ENCODE measurements at places on chromosomes 16 and 17. TPM values are rescaled to one million over a fixed set of nuclear protein-coding genes. Genes with fewer than 3 reads are reported as not detected.

DNA sequence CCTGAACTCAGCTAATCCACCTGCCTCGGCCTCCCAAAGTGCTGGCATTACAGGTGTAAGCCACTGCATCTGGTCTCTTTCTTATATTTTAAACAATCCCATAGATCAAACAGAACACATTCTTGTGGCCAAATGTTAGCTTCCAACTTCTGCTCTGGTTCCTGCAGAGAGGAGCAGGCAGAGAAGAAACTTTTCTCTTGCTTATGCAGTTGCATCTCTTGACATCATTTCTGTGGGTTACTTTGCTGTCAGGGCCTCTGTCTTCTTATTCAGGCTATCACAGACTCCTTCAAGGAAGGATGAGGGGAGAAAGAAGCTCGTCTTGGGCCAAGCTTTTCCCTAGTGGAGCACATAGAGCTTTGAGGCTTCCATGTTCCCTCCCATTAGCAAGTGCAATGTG, 7.8 kb downstream of the HSD17B2 start:
- H3K27me3 ChIP-seq = no peaks in the 10 kb centered on the region
- H3K36me3 ChIP-seq = no peaks in the 10 kb centered on the region
- DNase-seq = no peak
- no peaks in the 10 kb centered on the region for H3K4me1 ChIP-seq

PRSS8 gene
- 26.0 TPM for total RNA-seq

- H3K27ac ChIP-seq = no peak overlapping the region
- no peak for DNase-seq
- no peak overlapping the region for H3K4me3 ChIP-seq
Measured at GRCh38 chr17:62757500-62757951, 50.6 kb downstream of the MARCHF10 start.

- H3K4me3 ChIP-seq = no peak overlapping the region
- H3K4me1 ChIP-seq = no peaks in the 10 kb centered on the region
- H3K27me3 ChIP-seq = no peaks in the 10 kb centered on the region
- no peaks in the 10 kb centered on the region for H3K36me3 ChIP-seq
- no peak overlapping the region for H3K27ac ChIP-seq
Measured at GRCh38 chr17:33086878-33087277, 95.2 kb downstream of the SPACA3 start.

GRCh38 chr17:81400154-81400977, 5.1 kb downstream of the BAHCC1 start:
- no peaks in the 10 kb centered on the region for H3K36me3 ChIP-seq
- H3K27me3 ChIP-seq = no peaks in the 10 kb centered on the region
- H3K4me3 ChIP-seq = peak overlapping the region; percentile 76

DNA sequence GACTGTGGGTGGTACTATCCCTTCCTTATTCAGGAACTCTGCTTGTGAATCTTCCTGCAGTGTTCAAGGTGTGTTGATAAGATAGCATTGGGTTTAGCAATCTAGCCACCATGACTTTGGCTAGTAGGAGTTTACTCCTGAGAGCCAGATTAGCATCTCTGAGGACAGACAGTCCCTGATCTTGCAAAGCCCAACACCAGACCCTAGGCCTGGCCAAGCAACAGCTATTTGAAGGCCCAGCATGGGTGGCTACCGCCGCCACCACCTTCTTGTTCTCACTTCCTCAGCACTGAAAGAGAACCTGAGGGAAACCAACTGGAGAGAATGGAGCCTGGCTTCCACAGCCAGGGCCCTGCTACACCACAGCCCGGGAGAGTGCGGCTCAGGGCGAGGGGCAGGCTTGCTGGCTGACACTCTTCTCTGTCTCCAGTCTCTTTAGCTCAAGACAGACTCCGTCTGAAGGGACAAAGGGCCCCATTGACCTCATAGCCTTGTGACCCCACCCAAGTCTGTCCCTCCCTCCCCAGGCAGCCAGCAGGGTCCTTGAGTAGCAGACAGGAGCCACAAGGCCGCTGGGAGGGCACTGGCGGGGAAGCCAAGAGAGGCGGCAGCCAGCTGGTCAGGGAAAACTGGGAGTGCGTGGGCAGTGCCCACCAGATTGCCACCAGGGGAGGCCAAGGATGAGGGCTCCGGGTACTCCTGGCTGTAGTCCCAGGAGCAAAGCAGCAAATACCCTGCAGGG, 10.9 kb upstream of the ARHGAP23 start:
- H3K4me1 ChIP-seq = peaks cover 41% of the 10 kb centered on the region
- no peak for DNase-seq
- peaks cover 4% of the 10 kb centered on the region for H3K27me3 ChIP-seq
- no peak overlapping the region for H3K27ac ChIP-seq

CYB561 gene
- total RNA-seq = 46.2 TPM

GRCh38 chr16:84155771-84156170, 10.7 kb downstream of the DNAAF1 start:
- no peaks in the 10 kb centered on the region for H3K36me3 ChIP-seq
- H3K27me3 ChIP-seq = no peaks in the 10 kb centered on the region
- no peak overlapping the region for H3K27ac ChIP-seq
- no peak for DNase-seq

GRCh38 chr17:56812901-56813388, 20.8 kb downstream of the C17orf67 start:
- no peak for DNase-seq
- no peak overlapping the region for H3K4me3 ChIP-seq
- peaks cover 6% of the 10 kb centered on the region for H3K4me1 ChIP-seq
- H3K27me3 ChIP-seq = no peaks in the 10 kb centered on the region
- no peaks in the 10 kb centered on the region for H3K36me3 ChIP-seq

DNA sequence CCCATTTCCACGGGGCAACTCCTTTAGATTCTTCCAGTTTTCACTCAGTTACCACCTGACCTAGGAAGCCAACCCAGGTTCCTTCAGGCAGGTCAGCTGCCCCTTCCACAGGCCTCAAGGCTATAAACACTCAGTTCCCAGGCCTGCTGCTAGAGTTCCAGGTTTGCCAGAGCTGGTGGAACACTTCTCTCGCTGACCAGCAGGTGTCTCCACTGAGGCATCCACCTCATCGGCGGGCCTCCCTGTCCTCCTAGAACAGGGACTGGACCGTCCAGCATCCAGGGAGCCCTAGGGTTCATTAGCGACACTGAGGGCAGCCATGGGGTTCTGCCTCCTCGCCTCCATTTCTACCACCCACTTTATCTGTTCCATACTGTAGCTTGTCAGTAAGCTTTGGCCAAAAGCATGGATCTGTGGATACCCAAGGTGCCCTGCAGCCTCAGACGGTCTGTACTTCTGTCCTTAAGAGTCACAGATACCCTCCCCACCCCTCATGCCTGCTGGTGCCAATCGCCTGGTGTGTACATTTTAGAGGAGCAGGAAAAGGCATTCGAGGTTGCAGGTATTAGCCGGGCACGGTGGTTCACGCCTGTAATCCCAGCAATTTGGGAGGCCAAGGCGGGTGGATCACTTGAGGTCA, 29.0 kb downstream of the PIMREG start:
- no peak for DNase-seq
- H3K4me1 ChIP-seq = peaks cover 23% of the 10 kb centered on the region
- H3K27ac ChIP-seq = no peak overlapping the region
- H3K36me3 ChIP-seq = no peaks in the 10 kb centered on the region
- H3K4me3 ChIP-seq = no peak overlapping the region
- H3K27me3 ChIP-seq = no peaks in the 10 kb centered on the region

TP53TG3 gene
- total RNA-seq = not detected

DNA sequence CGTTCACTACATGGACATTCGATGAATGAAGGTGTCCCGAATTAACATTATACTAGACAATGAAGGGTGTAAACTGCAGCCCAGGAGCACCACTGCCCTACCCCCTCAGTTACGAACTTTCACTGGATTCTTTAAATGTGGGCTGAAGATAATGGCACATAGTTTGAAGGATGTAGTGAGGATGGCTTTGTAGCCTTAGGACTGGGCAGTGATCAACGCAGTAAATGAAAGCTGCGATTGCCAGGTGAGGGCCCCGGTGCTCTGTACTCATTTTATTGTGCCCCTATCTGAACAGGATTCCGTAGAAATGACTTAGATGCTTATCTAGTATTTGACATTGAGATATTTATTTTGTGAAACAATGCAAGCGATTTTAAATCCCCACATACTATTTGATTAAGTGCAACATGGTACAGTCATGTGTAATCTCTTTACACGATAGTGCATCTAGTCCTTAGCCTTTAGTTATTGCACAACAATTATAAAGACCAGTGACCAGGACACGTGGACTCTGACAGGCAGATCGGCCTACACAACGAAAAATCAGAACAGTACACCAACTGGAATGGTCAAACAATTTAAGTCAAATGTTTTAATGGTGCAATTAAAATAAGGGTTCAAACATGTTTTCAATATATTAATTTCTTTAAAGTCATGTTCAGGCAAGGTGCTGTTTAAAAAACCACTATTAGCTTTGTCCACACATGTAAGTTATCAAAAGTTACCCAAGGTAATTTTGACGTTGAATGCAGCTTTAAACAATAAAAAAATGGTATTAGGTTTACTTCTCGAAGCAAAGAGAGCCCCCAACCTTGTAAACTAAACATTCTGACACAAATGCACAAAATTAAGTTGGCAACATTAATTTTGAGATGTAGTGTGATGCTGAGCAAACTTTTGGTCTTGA, 17.4 kb upstream of the ERN1 start:
- peak overlapping the region; percentile 98 for H3K27ac ChIP-seq
- no peak for DNase-seq
- H3K4me1 ChIP-seq = peaks cover 27% of the 10 kb centered on the region
- H3K36me3 ChIP-seq = no peaks in the 10 kb centered on the region
- peak overlapping the region; percentile 84 for H3K4me3 ChIP-seq

G6PC1 gene
- not detected for total RNA-seq

- no peaks in the 10 kb centered on the region for H3K36me3 ChIP-seq
- no peak overlapping the region for H3K27ac ChIP-seq
- no peak for DNase-seq
- H3K4me1 ChIP-seq = no peaks in the 10 kb centered on the region
- H3K27me3 ChIP-seq = no peaks in the 10 kb centered on the region
- H3K4me3 ChIP-seq = no peak overlapping the region
Measured at GRCh38 chr17:77662833-77663232, 295.7 kb upstream of the TNRC6C start.

DNA sequence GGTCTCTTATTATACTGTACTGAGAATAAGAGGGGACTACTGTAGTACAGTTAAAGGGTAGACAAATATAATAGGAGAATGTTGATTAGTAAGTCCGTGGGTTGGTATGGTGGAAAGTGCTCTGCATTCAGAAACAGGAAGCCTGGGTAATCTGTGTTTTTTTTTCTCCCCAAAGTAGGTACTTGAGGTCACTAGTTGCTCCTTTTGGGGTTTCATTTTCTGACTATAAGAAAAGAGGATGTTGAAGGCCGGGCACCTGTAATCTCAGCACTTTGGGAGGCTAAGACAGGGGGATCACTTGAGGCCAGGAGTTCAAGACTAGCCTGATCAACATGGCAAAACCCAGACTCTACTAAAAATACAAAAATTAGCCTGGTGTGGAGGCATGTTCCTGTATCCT, 42.0 kb upstream of the MMD start:
- H3K4me3 ChIP-seq = no peak overlapping the region
- H3K36me3 ChIP-seq = no peaks in the 10 kb centered on the region
- H3K27me3 ChIP-seq = no peaks in the 10 kb centered on the region
- no peaks in the 10 kb centered on the region for H3K4me1 ChIP-seq

KIF2B gene
- total RNA-seq = not detected

GRCh38 chr17:42773290-42774035, at the start of gene VPS25:
TSS of gene VPS25 (plus strand) at chr17:42773449. CDS start at chr17:42773476, 27 bp downstream.
- H3K4me3 ChIP-seq = peak within 1 kb of the TSS; percentile 78

- no peak for DNase-seq
- H3K4me3 ChIP-seq = no peak overlapping the region
- H3K27me3 ChIP-seq = no peaks in the 10 kb centered on the region
Measured at GRCh38 chr16:85504242-85504641, 108.9 kb upstream of the GSE1 start.

GRCh38 chr16:359067-359763, 6.7 kb upstream of the AXIN1 start:
- no peaks in the 10 kb centered on the region for H3K4me1 ChIP-seq
- H3K27ac ChIP-seq = no peak overlapping the region
- no peak for DNase-seq
- H3K36me3 ChIP-seq = no peaks in the 10 kb centered on the region
- no peak overlapping the region for H3K4me3 ChIP-seq

- no peaks in the 10 kb centered on the region for H3K36me3 ChIP-seq
- H3K4me1 ChIP-seq = no peaks in the 10 kb centered on the region
- no peak overlapping the region for H3K27ac ChIP-seq
- no peak overlapping the region for H3K4me3 ChIP-seq
- H3K27me3 ChIP-seq = no peaks in the 10 kb centered on the region
Measured at GRCh38 chr16:90053902-90054500, 23.1 kb downstream of the PRDM7 start.

DNA sequence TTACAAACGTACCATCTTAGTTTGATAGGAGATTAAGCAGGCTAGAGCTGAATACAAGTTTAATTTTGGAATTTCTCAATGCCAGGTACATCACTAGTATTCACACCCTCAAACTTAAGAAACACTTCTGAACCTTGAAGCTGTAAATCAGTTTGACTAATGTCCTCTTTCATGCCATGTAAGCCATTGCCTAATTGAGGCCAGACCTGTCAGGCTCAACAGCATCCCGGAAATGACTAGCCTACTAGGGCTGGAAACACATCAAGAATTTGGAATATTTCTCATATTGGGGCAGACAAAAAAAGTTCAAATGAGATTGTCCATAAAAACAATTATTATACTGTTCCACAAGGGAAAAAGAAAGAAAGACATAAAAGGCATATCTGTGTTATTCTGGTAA, 1.7 kb downstream of the USP32 start:
- peak overlapping the region; percentile 98 for H3K4me3 ChIP-seq
- DNase-seq = no peak
- no peaks in the 10 kb centered on the region for H3K27me3 ChIP-seq
- peak overlapping the region; percentile 99 for H3K27ac ChIP-seq

- DNase-seq = no peak
- H3K36me3 ChIP-seq = no peaks in the 10 kb centered on the region
- H3K4me1 ChIP-seq = peaks cover 13% of the 10 kb centered on the region
- H3K27ac ChIP-seq = no peak overlapping the region
- H3K27me3 ChIP-seq = no peaks in the 10 kb centered on the region
Measured at GRCh38 chr16:801584-802363, 1.2 kb upstream of the GNG13 start.

MARCHF10 gene
- 0.25 TPM for total RNA-seq

DNA sequence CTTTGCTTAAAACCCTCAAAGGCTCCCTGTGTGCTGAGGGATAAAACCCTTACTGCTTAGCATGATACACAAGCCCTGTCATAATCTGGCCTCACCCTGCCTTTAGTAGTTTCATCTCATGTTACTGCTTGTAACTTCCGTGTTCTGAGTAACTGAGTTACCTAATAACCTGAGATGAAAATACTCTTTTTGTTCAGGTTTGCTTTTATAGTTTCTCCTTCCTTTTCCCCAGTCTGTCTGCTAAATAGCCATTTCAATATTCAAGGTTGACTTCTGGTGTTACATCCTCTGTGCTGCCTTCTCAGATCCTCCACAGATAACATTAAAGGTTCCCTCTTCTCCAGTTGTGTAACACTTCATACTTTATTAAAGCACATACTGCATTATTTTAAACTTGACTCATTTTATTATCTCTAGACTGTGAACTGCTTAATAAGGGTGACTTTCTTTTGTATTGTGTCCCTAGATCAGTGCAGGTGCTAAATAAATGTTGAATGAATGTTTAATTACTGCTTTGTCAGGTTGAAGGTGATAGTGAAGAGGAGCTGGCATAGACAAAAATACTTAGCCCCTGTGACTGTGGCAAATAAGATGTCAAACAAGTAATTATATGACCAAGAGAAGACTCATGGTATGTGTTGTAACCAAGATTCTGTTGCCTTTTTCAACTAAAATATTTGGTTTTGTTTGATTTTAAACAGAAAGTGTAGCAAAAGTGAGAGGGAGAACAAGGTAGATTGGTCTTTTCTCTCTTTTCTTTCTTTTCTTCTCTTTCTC, 47.8 kb downstream of the NFAT5 start:
- peaks cover 73% of the 10 kb centered on the region for H3K4me1 ChIP-seq
- DNase-seq = no peak
- H3K27me3 ChIP-seq = no peaks in the 10 kb centered on the region
- H3K4me3 ChIP-seq = no peak overlapping the region
- H3K36me3 ChIP-seq = no peaks in the 10 kb centered on the region
- H3K27ac ChIP-seq = peak overlapping the region; percentile 59
